ENCODE measurements at places on chromosomes 5 and 9.

DNA sequence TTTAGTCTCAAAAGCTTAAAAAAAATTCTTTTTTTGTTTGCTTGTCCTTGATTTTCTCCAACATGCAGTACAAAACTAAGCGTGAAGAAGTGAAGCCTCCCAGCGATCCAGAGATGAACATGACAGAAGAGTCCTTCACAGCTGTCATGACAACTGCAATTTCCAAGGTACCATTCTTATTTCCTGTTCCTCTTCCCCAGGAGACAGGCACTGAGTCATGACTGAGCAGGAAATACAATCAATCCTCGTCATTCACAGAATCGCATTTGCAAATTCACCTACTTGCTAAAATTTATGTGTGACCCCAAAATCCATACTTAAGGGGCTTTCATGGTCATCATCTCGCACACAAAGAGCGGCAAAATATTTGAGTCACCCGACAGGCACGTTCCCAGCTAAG is 77.3 kb downstream of the SLC1A1 start:
- DNase-seq = no peak

- DNase-seq = no peak
Measured at GRCh38 chr5:81169924-81170323, 63.2 kb upstream of the CKMT2 start.

DNA sequence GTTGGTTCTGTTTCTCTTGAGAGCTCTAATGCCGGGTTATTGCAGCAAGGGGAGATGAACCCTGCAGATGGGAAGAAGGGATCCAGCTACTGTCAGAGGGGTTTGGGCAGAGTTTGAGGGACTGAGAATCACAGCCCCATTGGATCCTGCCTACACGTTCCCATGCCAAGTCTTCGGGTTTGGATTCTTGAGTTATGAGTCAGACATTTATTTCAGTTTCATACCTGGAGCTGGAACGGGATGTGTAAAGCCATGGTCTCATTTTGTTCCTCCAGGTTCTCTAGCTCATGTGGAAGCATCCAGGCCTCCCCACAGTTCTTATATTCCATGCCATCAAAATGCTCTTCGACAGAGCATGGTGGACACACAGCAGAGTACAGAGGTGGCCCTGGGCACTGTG is 275.4 kb upstream of the IRX4 start:
- DNase-seq = no peak

DNA sequence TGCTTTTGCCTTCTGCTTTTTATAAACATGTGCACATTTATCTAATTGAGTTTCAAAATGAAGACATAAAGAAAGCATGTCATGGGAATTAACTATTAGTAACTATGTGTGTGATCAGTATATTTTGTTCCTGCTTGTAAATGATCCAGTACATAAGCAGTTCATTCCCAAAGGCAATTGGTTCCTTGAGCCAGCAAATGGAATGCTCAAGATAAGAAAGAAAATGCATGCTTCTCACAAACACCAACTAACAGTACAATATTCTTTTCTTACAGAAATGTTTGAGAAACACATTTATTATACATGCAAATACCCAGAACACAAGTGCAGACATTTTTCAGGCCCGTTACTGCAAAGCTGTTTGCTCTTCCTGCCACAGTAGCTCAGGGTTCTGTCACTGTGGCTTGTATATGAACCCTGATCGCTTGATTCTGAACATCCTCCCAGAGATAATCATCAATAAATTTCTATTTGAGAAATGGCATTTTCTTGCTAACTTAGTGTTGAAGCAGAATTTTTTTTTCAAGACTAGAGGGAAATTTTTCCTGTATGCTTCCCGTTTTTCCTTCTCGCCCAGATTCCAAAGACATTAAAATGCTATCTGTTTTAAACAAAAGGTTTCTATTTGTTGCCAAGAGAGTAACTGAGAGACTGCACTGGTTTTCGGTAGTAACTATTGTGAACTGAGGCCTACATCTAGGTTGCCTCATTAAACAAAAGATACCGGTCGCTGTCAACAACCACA is 1.9 kb downstream of the GNAQ start:
- no peak for DNase-seq

Measured in AG08395 (cell line).